AML-193 (cell line): ENCODE measurements at places on chromosomes 2 and 18.
A peak's percentile ranks its signal among the peaks of the same experiment; 100 is the strongest.

- peak; percentile 66 for DNase-seq
Measured at GRCh38 chr2:714005-714741, 37.0 kb upstream of the TMEM18 start.

DNA sequence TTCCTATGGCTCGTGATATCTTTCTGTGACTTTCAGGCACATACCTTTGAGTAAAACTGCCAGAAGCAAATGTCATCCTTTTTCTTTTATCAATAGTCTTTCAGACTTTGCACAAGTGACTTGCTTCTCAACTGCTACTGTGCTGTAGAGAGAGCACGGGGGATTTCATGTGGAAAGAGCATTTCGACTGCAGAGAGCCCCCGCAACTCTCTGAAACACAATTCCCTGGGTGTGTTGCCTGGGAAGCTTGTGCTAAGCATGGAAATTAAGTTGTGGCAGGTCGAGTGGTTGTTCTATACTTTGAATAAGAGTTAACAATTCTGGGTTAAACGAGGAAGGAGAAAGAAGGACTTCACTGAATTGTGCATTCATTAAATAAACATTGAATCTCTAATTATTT lies 659.1 kb downstream of the TDRD15 start:
- no peak for DNase-seq

DNA sequence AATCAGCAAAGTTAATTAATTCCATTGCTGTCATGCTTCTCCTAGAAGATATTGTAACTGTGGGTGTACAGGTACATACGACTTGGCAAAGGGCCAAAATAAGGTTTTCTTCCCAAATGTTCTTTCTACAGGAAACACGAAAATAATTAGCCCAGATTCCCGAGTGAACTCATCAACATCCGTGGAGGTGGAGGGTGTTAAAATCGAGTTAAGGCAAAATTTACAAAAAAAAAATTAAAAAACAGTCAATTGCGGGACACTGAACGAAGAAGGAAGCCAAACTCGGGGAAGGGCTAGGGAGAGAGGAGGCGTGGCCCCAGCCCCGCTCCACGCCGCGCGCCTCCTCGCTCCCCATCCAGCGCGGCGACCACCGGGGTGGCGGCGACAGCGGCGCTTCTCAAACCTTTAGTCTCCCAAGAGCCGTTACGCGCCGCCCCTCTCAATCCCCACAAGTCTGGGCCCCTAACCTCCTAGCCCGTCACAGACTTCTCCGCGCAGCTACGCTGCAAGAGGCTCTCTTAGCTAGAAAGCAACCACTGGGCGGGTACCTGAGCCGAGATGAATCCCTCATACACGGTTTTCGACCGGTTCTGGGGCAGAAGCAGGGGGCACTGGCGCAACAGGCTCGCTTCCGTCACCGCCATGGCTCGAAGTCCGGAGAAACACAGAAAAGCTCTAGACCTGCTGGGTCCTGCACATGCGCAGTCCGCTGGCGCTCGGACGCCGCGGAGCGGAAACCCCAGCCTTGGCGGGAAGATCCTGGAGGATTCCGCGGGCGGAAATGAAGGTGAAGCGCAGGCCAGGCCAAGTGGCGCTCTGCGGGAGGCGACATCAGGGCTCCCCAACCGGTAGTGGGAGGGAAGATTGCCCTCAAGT lies at the start of gene FANCL:
Gene FANCL (minus strand): TSS at position 656 of the 876 bp plus-strand sequence. CDS start 12 bp downstream, at position 644.
- DNase-seq, result peak; percentile 69

DNA sequence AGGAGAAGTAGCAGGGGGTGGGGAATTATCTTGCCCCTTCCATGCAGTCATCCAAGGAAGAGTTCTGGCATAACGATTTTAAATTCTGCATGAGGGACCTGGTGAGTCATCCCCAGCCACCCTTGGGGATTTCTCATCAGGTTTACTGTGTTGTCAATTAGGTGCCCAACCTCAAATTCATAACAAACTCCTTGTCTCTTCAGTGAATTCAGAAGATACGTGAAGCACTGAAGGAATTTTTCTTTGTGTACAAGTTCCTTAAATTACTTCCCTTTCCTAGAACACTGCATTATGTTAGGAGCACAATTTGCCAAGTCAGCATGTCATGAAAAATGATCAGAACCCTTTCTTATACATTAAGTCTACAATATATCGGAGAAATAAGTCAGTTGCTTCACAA lies 70.8 kb upstream of the NOSTRIN start:
- DNase-seq, result no peak

GRCh38 chr2:160909781-160910242 lies 250.4 kb upstream of the TANK start:
- no peak for DNase-seq

DNA sequence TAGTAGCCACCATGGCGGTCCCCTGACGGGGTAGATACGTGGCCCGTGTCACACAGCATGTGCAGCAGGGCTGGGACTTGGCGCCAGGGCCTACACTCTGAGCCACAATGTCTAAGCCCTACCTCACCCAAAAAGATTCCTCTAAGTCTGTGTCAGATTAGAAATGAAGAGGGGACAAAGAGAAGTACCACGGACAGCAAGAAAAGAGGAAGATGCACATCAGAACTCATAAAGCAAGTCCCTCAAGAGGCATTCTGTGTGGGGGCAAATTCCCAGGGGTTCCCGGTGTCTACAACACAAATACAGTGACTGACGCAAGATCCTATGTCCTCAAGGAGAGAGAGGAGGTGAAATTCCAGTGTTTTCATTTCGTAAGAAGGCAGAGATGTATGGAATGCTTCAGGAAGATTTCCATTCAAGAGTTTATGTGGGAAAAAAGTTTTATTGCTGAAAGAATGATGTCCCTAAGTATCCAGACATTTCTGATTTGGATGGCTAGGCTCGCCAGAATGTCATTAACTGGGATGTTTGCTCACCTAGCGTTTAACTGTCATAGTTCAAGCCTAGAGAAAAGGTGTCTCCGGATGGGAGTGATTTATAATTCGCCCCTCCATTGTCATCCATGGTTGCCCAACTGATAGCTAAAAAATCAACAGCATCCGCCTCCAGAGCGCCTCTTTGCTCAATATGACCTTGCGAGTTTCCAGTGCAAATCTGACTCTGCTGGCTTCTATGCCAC lies 75.6 kb upstream of the CHMP1B start:
- no peak for DNase-seq

- DNase-seq, result no peak
Measured at GRCh38 chr2:105895990-105896764, 151.5 kb downstream of the NCK2 start.

- no peak for DNase-seq
Measured at GRCh38 chr2:172052000-172052983, 33.0 kb upstream of the DLX1 start.

- no peak for DNase-seq
Measured at GRCh38 chr2:149661844-149662243, 74.3 kb upstream of the MMADHC start.

GRCh38 chr2:199850718-199851500 lies at the start of gene FTCDNL1:
TSS of gene FTCDNL1 (minus strand) at chr2:199851192. CDS start at chr2:199848962, 2,230 bp downstream.
- no peak for DNase-seq

DNA sequence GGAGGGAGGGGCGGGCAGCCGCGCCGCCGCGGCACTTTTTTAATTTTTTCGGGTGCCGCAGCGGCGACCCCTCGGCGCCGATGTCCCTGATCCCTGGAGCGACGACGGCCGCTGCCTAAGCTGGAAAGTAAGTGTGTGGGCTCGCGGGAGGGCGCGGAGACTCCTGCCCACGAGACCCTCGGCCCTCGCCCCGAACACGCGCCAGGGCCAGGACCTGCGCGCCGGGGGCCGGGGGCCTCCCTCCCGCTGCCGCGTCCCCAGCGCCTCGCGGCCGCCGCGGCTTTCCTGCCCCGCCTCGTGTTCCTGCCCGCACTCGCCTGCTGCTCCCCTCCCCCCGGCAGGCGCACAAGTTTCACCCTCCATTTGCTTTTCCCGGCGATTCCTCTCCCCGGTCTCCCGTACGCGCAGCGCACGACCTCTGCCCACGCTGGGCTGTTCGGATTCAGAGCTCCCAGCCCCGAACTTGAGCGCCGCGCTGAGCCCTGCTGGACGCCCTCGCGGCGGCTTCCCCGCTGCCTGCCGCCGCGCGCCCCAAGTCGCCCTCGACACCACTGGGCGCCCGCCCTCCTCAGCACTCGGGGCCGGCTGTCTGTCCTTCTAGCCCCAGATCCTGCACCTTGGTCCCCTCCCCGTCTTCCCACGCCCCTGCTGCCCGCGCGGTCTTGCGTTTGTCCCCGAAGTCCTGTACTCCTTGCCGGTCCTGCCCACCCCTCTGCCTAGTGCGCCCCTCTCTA lies 507 bp downstream of the PKP4 start:
- peak; percentile 39 for DNase-seq

- no peak for DNase-seq
Measured at GRCh38 chr2:59184276-59185020, 943.3 kb upstream of the FANCL start.

- no peak for DNase-seq
Measured at GRCh38 chr2:75500633-75501032, 60.1 kb downstream of the EVA1A start.

- no peak for DNase-seq
Measured at GRCh38 chr2:240440704-240441320, 5.3 kb downstream of the GPC1 start.

- DNase-seq, result no peak
Measured at GRCh38 chr2:205245001-205245400, 437.3 kb upstream of the NRP2 start.

DNA sequence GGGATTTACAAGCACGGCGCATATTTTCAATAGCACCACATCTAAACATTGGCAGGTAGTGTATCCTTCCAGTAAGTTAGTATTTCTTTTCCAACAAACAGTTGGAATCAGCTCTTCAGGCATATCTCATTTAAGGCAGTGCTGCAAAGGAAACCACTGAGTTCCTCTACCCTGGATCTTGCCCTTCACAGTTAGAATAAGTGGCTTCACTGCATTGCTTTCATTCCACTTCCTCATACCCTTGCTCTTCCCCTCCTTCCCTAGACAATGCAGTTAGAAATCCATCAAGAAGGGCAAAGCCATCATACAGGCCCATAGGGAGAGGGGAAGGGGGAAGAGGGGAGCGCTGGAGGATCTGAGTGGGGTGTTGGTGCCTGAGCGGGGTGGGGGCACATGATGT lies 173.7 kb downstream of the FBXO15 start:
- DNase-seq, result no peak

- no peak for DNase-seq
Measured at GRCh38 chr18:805008-805754, 6.9 kb downstream of the YES1 start.

GRCh38 chr2:174931724-174932123 lies 73.5 kb downstream of the CHN1 start:
- no peak for DNase-seq

- no peak for DNase-seq
Measured at GRCh38 chr18:50659091-50660003, 99.5 kb downstream of the MAPK4 start.

DNA sequence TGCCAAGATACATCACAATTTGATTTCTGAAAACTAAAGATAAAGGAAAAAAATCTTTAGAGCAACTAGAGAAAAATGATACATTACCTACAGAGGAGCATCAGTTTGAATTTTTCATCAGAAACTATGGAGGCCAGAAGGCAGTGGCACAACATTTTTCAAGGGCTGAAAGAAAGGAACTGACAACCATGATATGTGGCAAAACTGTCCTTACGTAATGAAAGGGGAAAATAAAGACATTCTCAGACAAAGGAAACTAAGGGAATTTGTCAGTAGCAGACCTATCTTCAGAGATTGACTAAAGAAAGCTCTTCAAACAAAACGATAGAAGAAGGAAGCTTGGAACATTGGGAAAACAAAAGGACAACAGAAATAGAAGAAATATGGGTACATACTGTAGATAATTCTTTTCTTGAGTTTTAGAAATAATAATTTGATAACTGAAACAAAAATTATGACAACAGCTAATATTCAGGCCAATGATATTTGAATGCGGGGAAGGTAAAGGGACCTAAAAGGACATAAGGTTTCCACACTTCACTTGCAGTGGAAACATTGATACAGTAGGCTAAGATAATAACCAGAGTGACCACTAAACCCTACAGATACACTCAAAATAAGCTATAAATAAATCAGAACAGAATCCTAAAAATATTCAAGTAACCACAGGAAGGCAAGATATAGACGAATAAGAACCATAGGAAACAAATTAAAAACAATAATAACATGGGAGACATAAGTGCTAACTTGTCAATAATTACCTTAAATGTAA lies 70.0 kb upstream of the NPAS2 start:
- no peak for DNase-seq

DNA sequence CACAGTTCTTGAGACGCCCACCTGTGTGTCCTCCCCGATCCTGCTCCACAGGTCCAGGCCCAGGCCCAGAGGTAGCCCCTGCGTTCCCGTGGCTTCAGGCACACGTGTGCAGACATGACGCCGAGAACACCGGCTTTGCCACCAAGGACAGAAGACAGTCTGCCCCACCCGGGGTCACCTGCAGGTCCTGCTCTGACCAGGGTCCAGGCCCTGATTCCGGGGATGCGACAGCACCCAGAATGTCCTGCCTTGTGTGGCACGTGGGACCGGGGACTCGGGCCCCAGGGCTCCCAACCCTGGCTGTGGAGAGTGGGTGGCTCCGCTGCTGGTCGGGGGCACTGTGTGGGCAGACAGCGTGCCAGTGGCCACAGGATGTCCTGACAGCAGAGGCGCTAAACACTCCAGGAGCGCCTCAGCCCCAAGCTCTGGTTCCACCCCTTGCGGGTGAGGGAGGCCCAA lies 36.9 kb downstream of the ADI1 start:
- no peak for DNase-seq

- no peak for DNase-seq
Measured at GRCh38 chr2:206783718-206784117, 18.3 kb downstream of the FASTKD2 start.

DNA sequence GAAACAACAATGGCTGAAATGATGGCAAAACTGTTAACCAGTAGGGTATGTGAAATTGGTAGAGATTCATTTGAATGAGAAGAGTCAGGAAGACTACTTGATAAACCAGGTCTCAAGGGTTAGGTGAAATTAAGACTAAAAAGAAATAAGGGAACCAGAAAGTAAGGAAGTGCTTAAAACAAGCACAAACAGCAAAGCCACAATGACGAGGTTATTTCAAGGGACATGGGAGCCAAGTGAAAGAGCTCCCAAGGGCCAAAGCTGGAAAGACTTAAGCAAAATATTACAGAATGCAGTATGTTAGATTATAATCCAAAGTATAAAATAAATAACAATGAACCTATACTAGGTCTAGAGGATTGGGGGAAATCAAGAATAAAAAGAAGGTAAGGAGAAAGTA lies 19.3 kb upstream of the CD302 start:
- peak; percentile 62 for DNase-seq

GRCh38 chr2:152499896-152500735 lies 165.1 kb downstream of the FMNL2 start:
- DNase-seq, result no peak

- DNase-seq, result no peak
Measured at GRCh38 chr2:216503159-216503629, 4.5 kb downstream of the RPL37A start.

GRCh38 chr2:178526256-178526655 lies 46.0 kb downstream of the PLEKHA3 start:
- DNase-seq, result no peak

GRCh38 chr2:72423756-72424155 lies 276.1 kb upstream of the CYP26B1 start:
- DNase-seq, result no peak

GRCh38 chr2:225932811-225933413 lies 533.4 kb downstream of the NYAP2 start:
- DNase-seq, result no peak
